ENCODE measurements at places on chromosomes 13 and 19.

GRCh38 chr13:44819245-44819644, 170.0 kb downstream of the NUFIP1 start:
- H3K27ac ChIP-seq = no peak overlapping the region
- no peaks in the 10 kb centered on the region for H3K4me1 ChIP-seq
- H3K27me3 ChIP-seq = no peaks in the 10 kb centered on the region
- H3K4me3 ChIP-seq = no peak overlapping the region
- H3K36me3 ChIP-seq = no peaks in the 10 kb centered on the region

DNA sequence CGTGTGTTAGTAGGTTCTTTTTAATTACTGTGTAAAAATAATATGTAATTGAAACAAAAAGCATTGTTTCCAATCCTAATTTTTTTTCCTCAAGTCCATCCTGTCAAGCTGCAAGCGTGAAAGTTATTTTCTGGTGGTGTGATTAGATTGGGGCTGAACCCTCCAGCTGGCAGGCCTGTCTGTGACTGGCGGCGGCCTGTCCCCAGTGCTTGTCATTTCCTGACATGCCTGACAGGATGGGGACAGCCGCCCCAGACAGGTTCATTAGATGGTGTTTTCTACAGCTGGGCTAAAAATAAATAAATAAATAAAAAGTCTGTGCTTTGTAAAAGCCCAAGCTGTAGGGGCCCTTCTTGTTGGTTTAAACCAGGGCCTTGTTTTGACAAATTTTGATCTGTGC, 53.7 kb upstream of the MAB21L1 start:
- H3K4me3 ChIP-seq = no peak overlapping the region
- H3K36me3 ChIP-seq = no peaks in the 10 kb centered on the region
- no peak for DNase-seq
- H3K4me1 ChIP-seq = no peaks in the 10 kb centered on the region
- H3K27me3 ChIP-seq = no peaks in the 10 kb centered on the region

- no peak for DNase-seq
- no peaks in the 10 kb centered on the region for H3K36me3 ChIP-seq
- no peaks in the 10 kb centered on the region for H3K27me3 ChIP-seq
- H3K4me3 ChIP-seq = no peak overlapping the region
- H3K4me1 ChIP-seq = no peaks in the 10 kb centered on the region
Measured at GRCh38 chr19:5182751-5183150, 157.9 kb downstream of the PTPRS start.

DNA sequence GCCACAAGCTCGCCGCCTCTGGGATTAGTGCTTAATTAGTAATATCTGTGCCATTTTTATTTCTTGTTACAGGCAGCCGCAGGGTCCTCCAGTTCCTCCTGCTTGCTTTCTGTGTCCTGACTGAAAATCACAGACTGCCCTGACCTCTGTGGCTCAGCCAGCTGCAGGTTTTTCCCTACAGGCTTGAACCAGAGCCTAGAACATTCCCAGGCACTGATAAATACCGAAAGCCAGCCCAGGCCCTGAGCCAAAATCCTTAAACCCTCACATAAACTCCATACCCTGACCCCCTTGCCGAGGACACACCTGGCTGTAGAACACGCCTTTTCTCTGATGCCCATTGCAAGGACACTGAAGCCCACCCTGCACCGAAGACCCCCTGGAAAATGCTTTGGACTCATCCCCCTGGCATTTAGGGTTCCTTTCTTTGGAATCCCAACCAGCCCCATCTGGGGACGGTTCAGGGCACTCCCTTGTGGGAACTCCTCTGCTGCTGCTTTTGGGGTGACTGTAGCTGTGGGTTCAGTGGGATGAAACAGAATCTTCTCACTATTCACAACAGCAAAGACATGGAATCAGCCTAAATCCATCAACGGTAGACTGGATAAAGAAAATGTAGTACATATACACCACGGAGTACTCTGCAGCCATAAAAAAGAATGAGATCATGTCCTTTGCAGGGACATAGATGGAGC, 15.5 kb downstream of the DPP9 start:
- H3K4me3 ChIP-seq = no peak overlapping the region
- H3K36me3 ChIP-seq = peaks cover 72% of the 10 kb centered on the region
- H3K27me3 ChIP-seq = no peaks in the 10 kb centered on the region
- H3K4me1 ChIP-seq = peaks cover 46% of the 10 kb centered on the region
- no peak for DNase-seq

Measured in esophagus muscularis mucosa (tissue), 4 donors.